Fibroblast of skin of right quadriceps (primary cell): ENCODE measurements at places on chromosomes 12 and 14.

GRCh38 chr12:104546575-104546974, 89.8 kb downstream of the CHST11 start:
- DNase-seq, result no peak

- DNase-seq, result no peak
Measured at GRCh38 chr14:51730098-51730497, 78.4 kb downstream of the FRMD6 start.

GRCh38 chr12:125229878-125230530, 164.8 kb downstream of the AACS start:
- DNase-seq, result no peak

GRCh38 chr12:3381059-3382047, 109.7 kb upstream of the PRMT8 start:
- peak; percentile 82 for DNase-seq

DNA sequence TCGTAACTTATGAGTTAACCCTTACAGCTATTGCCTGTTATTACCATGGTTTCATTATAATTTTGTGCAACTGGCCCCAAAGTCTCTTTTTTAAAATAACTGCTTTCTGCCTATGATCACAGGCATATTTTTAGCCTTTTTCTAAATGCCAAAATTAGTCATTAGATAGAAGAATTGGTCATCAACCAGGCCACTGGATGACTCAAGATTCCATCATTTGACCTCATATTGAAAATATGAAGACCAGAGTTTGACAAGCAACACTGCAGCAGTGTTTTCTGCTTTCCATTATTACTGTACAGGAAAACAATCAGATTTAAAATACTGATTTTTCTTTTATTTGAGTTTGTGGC, 54.7 kb upstream of the OTOGL start:
- peak; percentile 95 for DNase-seq

DNA sequence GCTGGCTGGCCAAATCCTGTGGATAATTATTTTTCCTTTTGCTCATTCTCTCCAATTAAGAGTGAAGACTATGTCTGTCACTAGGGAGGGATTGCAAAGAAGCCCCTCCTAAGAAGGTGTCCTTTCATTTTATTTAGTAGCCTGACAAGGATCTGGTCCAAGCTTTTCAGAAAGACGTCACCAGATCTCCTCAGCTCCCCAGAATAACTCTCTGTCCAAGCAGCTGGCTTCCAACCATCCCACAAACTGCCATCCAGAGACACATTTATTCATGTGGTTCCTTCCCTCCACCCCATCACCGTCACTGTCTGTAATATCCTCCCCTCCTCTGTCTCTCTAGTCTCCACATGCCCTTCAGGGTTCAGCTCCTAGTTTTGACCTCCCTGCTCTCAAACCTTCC, 69.9 kb downstream of the PPM1H start:
- DNase-seq, result no peak
